ENCODE measurements at places on chromosomes 2 and 18. TPM values are rescaled to one million over a fixed set of nuclear protein-coding genes. Genes with fewer than 3 reads are reported as not detected.

The DUSP28 gene
- total RNA-seq, result 2.9 TPM

The IL1B gene
- not detected for total RNA-seq

The PIEZO2 gene
- 1.8 TPM for total RNA-seq

DNA sequence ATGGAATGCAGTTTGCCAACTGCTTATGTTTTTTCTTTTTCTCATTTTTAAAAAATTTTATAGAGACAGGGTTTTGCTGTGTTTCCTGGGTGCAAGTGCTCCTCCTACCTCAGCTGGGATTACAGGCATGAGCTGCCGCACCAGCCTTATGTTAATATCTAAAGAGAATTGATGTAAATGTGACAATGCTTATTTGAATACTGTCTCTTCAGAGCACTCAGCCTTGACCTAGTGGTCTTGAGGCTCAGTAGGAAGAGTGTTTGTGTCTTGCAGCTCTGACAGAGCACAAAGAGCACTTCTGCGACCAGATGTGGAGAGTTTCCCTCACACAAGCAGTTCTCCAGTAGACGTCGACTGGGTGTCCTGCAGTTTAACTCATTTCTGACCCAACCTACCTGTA lies 55.3 kb downstream of the ARHGEF4 start:
- DNase-seq, result no peak

DNA sequence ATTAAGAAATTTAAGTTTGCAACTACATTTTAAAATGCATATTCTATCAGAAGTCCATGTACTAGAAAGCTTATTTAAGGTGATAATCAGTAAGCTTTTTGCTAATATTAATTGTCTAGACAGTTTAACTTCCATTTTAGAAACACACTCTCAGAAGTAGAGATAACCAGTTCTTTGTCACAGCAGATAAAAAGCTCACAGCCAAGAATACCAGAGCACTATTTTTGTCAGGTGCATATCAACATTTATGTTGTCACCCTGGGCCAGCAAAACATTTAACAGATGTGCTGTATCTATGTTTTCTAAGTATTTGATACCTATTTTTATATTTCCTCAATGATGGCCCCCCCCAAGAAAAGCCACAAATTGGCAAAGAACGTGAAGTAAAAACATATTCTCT lies 192.6 kb downstream of the ERBB4 start:
- no peak for DNase-seq

DNA sequence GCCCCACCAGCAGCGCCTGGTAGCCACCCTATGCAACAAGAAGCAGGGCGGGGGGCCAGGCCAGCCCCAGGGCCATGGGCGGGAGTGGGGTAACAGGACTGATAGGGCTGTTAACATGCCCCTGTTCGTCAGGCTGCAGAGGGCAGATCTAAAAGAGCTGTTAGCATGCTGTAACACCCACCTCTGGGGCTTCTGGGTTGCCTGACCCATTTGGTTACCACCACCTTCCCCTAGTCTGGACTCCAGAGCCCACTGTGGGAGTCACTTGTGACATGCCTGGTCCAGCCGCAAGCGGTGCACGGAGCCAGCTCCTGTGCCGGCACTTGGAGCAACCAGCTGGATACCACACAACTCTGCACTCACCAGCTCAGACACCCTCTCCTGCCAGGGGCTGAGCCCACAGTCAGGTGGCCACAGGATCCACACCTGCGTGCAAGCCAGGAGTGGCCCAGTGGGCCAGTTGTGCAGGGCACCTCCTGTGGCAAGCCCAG lies 2.1 kb downstream of the METTL8 start:
- DNase-seq, result no peak

- DNase-seq, result no peak
Measured at GRCh38 chr2:15737314-15738224, 145.9 kb downstream of the DDX1 start.

DNA sequence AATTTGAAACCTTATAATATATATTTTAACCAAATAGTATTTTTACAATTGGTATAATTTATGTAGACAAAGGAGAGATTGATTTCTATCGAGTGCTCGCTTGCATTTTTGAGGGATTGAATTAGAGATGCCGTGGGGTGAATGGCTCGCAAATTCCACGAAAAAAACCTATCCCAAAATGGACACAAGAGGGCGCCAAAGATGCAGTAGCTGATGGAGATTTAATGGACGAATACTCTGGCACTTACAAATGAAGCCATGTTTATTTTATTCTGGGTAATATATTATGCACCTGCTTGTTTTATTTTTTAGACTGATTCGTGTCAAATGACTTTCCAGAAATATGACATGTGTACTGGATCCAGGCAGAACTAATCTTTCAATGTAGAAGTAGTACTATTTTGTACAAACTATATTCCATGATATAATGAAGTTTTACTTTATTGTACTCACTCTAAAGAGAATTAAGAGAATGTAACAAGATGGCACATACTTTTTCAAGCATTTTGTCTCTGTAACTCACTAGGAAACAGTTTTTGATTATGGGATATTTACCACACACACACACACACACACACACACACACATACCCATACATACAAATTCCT lies 505.4 kb downstream of the PLCL1 start:
- DNase-seq, result no peak

Measured in uterus (tissue), 4 donors.